ENCODE measurements at places on chromosomes 4 and X.

- no peak for DNase-seq
Measured at GRCh38 chr4:2996415-2996814, 33.0 kb downstream of the GRK4 start.

- no peak for DNase-seq
Measured at GRCh38 chr4:26525771-26526150, 35.5 kb upstream of the CCKAR start.

GRCh38 chrX:25737540-25737939 is 400.6 kb upstream of the MAGEB18 start:
- no peak for DNase-seq

DNA sequence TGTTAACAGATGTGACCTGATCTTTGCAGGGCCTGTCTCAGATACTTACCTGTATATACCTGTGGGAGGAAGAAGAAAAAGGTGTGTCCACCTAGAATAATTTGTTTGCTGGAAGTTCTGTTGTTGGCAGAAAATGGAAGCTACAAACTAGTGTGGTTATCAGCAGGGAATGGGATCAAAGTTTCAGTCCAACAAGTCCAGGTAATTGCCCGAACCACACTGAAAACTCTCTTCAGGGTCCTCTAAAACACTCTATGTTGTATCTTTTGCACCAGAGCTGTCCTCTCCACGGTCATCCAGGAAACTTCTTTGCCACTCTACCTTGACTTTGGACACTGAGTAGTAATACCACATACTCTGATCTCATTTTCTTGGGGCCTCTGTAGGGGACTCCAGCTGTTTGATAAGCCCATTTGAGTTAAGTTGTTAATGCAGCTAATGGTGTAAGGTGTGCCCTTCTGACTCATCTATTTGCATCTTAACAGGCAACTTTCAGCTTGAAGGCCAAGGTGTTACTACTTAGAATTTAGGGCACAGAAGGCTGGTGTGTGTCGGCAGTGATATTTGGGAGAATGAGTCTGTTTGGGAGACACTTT is 38.7 kb upstream of the GATB start:
- DNase-seq, result no peak

GRCh38 chrX:69232945-69233344 is 67.7 kb upstream of the PJA1 start:
- no peak for DNase-seq

DNA sequence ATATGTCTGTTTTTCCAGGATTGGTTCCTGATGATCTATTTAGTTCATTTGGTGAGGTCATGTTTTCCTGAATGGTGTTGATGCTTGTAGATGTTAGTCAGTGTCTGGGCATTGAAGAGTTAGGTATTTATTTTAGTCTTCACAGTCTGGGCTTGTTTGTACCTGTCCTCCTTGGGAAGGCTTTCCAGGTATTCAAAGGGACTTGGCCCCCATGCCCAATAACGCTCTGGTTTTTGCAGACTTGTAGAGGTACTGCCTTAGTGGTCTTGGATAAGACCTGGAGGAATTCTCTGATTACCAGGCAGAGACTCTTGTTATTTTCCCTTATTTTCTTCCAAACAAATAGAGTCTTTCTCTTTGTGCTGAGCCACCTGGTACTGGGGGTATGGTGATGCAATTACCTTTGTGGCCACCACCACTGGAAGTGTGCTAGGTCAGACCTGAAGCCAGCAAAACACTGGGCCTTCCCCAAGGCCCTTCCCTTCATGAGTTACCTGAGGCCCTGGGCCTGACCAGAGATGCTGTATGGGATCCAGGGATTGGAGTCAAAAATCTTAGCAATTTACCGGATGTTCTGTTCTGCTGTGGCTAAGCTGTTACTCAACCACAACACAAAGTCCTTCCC is 63.3 kb upstream of the RXFP1 start:
- no peak for DNase-seq

- DNase-seq, result no peak
Measured at GRCh38 chrX:72020788-72021187, 110.1 kb downstream of the NHSL2 start.

- DNase-seq, result no peak
Measured at GRCh38 chrX:15616531-15616930, 15.8 kb upstream of the ACE2 start.

- DNase-seq, result no peak
Measured at GRCh38 chr4:146511381-146511780, 10.4 kb downstream of the SLC10A7 start.

All from activated CD4-positive, alpha-beta T cell treated with anti-CD3 and anti-CD28 coated beads for 4 hours (primary cell).